ENCODE measurements at places on chromosomes 13 and 19.

- peak; percentile 77 for DNase-seq
Observed at GRCh38 chr19:37817180-37817981, 38.0 kb upstream of the ZNF573 start.

DNA sequence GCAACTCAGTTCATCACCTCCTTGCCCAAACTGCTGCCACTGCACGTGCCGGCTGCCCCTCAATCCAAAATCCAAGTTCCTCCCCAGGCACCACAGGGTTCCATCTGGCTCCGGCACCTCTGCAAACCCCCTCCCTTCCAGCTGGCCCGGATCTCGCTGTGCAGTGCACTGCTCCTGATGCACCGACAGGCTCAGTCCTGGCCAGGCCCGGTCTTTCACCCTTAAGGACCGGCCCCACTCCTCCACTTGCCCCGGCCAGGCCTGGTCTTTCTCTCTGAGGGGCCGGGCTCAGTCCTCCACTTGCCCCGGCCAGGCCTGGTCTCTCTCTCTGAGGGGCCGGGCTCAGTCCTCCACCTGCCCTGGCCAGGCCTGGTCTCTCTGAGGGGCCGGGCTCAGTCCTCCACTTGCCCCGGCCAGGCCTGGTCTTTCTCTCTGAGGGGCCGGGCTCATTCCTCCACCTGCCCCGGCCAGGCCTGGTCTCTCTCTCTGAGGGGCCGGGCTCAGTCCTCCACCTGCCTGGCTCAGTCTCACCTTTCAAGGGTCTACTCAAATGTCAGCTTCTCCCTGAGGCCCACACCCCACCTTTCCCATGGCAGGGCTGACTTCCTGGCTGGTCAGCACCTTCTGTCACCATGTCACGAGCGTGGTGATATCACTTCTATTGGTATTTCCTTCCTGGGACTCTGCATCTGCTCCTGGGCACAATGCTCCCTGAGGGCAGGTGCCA, 6.9 kb downstream of the ZNF787 start:
- no peak for DNase-seq

DNA sequence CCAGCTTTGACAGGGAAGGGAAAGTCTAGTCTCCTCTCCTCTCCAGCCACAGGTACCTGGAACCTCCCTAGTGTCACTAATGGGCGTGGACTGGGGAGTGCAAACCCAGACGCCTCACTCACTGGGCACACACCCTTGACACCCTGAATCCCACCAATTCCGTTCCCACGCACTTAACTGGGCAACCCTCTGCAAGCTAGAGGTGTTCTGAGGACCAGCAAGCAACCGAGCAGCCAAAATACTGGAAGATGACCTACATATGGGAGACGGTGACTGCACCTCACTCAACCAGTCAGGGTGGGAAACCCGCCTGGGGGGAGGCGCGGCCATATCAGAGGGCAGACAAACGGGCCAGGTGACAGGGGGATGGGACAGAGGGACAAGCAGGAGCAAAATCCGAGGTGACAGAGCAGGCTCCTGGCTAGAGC, 991 bp downstream of the ABHD17A start:
- no peak for DNase-seq

- DNase-seq = no peak
Observed at GRCh38 chr13:30355384-30355699, 48.0 kb upstream of the KATNAL1 start.

DNA sequence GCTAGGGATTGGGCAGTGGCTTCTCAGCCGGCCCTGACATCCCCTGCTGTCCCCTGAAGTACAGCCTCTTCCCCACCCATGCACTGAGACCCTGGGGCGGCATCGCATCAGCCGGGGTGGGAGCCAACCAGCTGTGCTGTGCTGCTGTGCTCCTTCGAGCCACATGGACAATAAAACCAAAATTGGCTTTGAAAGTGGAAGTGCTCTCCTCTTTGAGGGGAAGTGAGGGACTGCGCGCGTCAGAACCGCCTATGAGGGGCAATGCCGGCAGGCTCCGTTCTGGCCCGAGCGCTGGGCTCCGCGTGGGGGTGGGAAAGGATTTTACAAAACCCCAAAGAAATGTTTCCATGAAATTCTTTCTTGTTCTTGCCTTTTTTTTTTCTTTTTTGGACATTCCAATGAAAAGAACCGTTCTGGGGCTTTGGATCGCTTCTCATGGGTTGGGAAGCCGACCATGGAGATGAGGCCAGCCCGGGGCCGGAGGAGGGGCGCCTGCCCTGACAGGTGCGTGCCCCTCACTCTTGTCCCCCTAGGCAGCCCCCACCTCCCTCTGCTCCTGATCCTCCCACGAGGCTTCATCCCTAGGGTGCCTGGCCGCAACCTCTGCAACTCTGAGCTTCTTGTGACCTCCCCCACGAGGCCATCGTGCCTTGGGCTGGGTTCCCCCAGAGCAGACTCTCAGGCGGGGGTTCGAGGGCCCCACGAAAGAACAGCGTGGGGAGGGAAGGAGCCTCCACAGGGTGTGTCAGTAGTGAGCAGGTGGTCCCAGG, 22.6 kb downstream of the KLHL26 start:
- no peak for DNase-seq

- no peak for DNase-seq
Observed at GRCh38 chr13:92767468-92767867, 459.1 kb upstream of the GPC6 start.

DNA sequence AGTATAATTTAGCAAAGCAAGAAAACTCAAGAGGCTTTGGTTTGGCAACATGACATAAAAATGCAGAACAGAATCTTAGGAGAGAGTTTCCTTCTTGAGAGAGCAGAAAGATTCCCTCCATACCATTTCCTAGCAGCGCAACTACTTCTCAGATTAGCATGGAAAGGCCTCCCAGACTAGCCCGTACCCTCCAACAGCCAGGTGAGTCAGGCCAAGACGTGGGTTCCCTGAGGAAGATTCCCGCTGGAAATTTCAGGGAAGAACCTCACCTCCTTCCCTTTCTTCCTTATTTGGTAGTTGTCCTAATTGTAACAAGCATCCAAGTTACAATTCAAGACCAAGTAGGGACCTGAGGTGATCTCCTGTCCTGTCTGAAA, 12.3 kb downstream of the COL4A2 start:
- DNase-seq = no peak

DNA sequence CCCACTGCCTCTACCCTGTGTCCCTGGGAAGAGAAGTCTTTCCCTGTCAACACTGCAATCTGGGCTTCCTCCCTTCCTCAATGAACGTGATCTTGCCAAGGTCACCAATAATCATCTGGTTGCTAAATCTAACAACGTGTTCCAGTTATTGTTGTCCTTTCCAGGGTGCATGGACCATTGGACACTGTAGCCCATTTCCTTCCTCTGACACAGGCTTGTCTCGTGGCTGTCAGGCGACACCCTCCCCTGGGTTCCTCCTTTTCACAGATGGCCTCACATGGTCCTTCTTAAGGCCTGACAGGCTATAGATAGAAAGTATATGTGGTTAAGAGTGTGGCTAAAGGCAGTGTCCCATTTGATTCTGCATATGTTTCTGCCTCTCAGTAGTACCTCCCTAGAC, 67.7 kb upstream of the STARD13 start:
- no peak for DNase-seq

GRCh38 chr19:34994643-34995541, 5.2 kb upstream of the GRAMD1A start:
- DNase-seq = no peak

GRCh38 chr13:82058364-82058763, 1717.4 kb upstream of the SPRY2 start:
- DNase-seq = no peak

DNA sequence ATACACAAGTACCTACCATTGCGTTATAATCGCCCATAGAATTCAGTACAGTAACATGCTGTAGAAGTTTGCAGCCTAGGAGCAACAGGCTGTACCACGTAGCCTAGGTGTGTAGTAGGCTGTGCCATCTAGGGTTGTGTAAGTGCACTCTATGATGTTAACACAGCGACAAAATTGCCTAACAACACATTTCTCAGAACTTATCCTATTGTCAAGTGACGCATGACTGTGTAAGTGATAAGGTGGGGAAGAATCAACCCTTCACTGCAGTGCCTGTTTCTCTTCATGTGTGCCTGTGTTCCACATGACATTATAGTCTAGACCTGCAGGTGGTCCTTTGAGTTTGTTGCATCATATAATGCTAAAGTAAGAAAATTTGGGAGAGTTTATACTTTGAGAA, 94.0 kb downstream of the PCDH9 start:
- DNase-seq = no peak

Measured in DMS79 (cell line).